ENCODE measurements at places on chromosomes 7 and 10.

- DNase-seq = no peak
These were observed 2.0 kb upstream of the TSPAN14 start for GRCh38 chr10:80452069-80452468.

GRCh38 chr10:62638062-62638477, 166.4 kb upstream of the ADO start:
- DNase-seq = no peak

- no peak for DNase-seq
These were observed 64.1 kb downstream of the PTPRZ1 start for GRCh38 chr7:121936951-121937623.

DNA sequence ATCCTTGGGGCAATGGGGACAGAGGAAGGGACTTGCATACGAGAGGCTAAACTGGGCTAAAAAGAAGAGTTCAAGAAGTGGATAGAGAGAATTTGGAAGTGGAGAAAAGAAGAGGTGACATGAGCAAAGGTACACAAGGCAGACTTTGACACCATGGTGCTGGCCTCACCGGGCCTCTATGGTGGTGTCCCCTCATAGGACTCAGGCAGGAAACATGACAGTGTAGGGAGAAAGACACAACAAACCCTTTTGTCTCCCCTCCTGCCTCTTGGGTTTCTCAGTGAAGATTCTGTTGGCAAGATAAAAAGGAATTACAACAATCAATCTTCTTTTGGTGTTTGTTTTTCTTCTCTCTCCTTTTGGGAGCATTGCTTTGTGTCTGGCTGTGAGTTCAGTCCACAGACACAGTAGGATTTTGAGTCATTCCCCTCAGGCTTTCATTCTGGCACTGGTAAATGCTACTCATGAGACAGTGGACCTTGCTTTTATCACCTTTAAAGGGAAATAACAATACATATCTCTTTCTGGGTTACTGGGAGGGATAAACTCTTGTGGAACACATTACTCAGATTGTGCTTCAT, 827.7 kb downstream of the TNS3 start:
- no peak for DNase-seq

DNA sequence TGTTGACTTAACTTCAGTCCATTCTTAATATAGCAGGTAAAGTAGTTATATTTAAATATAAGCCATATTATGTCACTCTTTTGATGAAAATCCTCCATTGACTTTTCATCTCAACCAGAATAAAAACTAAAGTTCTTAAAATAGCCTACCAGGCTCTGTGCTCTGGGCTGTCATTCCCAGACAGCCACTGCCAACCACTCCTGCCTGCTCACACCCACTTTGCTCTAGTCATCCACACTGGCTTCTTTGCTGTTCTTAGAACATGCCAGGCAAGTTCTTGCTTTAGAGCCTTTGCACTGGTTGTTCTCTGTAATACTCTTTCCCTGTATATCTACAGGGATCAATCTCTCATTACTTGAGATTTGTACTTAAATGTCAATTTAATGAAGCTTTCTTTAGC, 80.6 kb downstream of the ZEB1 start:
- no peak for DNase-seq

DNA sequence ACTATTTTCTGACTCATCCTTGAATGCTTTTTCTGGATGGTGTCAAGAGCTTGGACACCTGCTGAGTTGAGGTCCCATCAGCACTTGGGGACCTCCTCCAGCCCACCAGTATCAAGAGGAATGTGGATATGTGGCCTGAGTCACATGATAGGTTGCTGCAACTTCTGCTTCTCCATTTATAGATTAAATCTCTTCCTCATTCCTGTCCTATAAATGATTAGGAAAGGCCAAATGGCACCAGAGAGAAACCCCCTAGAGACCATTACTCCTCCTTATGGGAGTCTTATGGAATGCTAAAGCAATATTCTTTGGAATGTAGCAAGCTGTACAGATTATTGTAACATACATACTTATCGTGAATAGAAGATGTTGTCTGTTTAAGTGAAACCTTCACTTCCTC, 85.6 kb downstream of the NEUROD6 start:
- no peak for DNase-seq

- DNase-seq = no peak
These were observed 255.6 kb upstream of the CTBP2 start for GRCh38 chr10:125415964-125416363.

GRCh38 chr10:126840576-126841135, 64.6 kb upstream of the DOCK1 start:
- DNase-seq = no peak

GRCh38 chr7:15795393-15795792, 108.9 kb upstream of the MEOX2 start:
- no peak for DNase-seq

- DNase-seq = peak; percentile 12
These were observed 58.5 kb downstream of the PHYHIPL start for GRCh38 chr10:59234816-59235429.

DNA sequence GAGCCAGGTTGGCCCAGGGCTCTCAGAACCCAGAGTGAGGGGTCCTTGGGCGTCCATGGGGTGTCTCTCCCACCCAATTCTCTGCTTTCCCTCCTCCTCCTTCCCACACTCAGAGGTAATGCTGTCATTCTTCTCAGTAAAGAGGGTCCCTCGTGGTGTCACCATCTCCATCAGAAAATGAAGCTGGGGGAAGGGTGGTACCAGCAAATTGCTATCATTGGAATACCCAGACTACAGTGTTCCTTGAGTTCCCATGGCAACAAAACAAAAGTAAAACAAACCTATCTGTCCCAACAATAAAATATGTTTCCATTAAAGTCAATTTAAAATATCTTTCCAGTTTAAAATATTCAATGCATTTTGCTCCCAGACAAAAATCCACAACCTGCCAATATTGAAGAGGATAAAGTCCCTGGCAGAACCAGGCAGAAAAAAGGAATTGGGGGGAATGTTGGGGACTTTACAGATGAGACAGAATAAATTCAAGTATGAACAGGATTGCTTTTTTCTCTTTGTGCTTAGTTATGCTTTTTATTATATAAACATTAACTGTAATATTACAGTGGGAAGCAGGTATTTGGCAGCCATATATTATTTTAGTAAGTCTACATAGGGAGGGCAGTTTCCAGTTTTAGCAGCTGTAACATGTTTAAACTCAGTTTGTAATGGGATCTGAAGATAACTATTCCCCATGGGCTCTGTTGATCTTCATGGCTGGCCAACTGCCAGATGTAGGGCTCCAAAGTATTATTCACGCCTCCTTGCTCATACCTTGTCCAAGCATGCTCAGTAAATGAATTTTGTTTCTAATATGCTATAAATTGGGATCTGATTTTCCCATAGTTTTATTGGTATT, 182.1 kb downstream of the ARID5B start:
- DNase-seq = no peak

DNA sequence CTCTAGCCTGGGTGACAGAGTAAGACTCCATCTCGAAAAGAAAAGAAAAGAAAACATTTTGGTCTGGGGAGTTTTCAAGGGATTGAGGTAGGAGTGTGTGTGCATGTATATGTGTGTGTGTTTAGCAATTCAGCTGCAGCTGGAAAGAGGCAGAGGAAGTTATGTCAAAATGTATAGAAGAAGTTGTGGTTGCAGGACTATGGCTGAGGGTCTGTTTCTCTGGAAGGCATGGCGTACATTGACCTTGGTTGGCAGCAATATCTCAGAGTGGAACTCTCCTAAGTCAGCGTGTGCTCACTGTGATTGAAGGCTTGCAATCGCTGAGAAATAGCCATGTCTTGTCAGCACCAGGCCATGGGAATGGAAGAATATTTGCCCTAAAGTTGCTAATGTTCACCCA, 28.6 kb upstream of the RHBDD2 start:
- DNase-seq = no peak

DNA sequence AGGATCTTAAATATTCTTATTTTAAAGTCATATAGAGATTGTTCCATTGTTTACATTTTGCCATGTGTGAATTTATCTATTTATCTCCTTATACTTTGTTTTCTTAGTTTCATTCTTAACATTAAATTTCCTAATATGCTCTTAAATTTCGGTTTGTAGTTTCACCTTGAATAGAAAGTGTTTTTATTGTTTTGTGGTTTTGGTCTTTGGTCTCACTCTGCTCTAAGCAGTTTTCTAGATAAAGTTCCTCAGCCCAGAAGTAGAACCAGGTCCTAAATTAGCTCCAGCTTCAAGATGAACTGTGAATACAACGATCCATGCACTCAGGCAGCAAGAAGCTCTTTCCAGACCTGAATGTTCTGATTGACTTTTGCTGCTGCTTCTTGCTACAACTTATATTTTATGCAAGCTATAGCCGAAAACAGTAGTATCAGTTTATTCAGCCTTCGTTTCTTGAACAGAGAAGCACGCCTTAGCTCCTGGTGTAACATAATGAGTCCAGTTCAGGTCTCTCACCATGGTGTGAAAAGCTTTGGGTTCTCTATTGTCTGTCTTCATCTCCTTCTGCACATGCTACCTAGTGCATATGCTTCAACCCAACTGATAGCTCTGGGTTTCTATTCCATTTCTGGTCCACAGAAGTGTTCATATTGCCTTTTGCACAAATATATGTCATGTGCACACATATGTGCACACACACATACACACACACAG, 95.3 kb downstream of the SEM1 start:
- DNase-seq = no peak

DNA sequence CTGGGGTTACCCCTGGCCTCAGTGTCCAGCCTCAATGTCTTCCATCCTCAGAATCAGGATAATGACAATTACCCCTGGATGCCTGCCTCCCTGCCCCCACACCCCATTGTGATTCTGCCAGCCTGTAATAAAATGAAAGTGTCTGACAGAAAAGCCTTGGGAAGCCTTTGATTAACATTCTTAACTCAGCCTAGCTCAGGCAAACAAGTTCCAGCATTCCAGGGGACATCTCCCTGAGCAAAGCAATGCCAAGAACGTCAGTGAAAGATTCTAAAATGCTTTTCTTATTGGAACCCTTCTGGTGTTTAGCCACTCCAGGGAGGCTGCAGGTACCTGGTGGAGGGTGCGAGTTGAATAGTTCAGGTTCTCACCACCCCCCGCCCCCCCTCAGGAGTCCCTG, 18.7 kb downstream of the AFAP1L2 start:
- no peak for DNase-seq

GRCh38 chr10:522350-522749, 167.1 kb downstream of the DIP2C start:
- no peak for DNase-seq

- no peak for DNase-seq
These were observed 91.5 kb downstream of the ARID5B start for GRCh38 chr10:61992671-61993668.

DNA sequence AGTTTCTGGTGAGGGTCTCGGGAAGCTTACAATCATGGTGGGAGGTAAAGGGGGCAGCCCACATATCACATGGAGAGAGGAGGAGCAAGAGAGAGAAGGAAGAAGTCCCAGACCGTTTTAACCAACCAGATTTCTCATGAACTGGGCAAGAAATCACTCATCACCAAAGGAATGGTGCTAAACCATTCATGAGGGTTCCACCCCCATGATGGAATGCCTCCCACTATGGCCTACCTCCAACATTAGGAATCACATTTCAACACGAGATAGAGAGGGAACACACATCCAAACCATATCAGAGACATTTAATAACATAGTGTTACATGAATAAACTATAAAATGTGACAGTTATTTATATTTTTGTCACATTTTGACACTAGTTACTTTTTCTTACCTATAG, 214.8 kb upstream of the MAGI2 start:
- no peak for DNase-seq

GRCh38 chr10:124381011-124381611, 37.6 kb downstream of the OAT start:
- DNase-seq = no peak

DNA sequence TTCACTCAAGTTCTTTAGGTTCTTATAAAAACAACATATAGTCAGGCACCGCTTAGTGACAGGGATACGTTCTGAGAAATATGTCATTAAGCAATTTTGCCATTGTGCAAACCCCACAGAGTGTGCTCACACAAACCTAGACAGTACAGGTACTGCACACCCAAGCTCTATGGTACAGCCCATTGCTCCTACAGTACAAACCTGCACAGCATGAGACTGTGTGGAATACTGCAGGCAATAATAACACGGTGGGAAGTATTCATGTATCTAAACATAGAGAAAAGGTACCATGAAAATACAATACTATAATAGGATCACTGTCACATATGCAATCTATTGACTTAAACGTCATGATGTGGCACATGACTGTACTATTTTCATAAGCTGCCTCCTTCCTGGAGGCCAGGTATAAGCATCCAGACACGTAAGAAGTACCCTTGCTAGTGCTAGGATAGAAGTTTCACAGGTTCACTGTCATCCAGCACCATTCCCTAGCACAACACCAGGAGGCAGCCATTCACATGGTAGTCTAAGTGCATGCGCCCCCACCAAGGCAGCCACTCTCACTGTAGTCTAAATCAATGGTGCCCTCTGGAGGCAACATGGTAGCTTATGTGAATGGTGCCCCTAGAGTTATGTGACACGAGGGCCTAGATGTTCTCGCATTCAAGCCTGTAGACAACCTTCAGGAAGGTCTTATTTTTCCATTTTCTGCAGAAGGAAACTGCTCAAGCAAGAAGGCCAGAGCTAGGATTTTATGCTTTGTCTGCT, 98.5 kb downstream of the ARHGAP22 start:
- DNase-seq = no peak

DNA sequence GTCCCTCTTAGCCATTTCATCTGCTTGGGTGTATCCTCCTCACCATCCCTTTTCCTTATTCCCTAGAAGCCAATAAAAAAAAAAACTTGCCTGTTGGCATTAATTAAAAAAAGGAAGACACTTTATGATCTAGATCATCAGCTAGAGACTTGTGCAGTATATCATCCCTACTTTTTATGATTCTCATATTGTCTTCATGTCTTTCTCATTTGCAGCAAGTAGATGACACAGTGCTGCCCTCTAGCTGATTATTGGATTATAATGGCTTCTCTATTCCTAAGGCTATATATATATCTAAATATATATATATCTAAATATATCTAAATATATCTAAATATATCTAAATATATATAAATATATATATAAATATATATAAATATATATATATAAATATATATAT, 272.4 kb upstream of the LRGUK start:
- DNase-seq = no peak

GRCh38 chr10:60742512-60742911, 35.8 kb upstream of the CDK1 start:
- no peak for DNase-seq

- no peak for DNase-seq
These were observed 340.3 kb downstream of the CXCL12 start for GRCh38 chr10:44044549-44044948.
